H1 (cell line): ENCODE measurements at places on chromosomes 1 and 21.

- DNase-seq = no peak
Measured at GRCh38 chr1:227747948-227748495, 12.8 kb downstream of the SNAP47 start.

GRCh38 chr1:203072002-203072602 lies 13.7 kb downstream of the MYOG start:
- DNase-seq = no peak

DNA sequence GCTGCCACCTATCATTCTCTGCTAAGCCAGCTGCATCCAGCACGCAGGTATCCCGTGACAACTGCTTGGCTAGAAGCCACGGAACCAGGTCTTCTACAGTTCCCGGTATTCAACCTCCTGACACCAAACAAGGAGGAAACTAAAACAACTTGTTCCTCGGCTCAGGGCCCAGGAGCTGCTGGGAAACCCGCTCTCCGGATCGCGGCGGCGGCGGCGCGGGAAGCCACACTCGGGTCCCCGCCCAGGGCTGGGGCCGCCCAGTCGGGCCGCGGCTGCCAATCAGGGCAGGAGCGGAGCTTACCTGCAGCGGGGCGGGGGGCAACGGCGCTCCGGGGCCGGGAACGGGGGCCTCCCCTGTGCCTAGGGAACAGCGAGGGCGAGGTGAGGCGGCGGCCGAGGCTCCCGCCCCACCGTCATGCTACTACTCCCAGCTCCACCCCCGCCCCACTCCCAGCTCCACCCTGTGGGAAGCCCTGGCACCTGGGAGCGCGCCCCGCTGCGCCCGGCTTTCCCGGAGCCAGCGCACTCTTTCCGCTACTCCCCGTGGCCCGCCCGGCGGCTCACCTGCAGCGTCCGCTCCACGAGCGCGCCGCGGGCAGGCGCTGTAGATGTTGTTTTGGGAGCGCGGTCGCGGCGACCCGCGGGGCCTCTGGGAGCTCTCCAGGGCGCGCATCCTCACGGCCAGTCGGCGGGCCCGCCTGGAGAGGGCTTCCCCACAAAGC lies 12.1 kb downstream of the IL24 start:
- DNase-seq = peak; percentile 84

- DNase-seq = no peak
Measured at GRCh38 chr1:33261344-33261743, 5.1 kb downstream of the ZNF362 start.

DNA sequence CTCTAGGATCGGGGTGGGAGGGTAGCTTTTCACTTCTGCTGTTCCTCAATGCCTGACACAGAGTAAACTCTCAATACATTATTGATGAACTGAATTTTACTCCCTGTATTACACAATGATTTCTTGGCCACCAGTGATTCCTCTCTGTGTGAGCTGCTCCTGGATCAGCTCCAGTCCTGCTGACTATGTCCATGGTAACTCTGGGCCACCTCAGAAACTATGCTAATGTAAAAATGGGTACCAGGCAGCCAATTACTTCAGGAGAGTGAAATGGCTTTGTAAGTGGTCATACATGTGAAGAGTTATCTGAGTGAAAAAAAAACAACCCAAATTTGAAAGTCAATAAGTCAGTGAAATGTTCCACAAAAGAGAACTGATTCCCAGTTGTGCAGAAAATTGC lies 311.0 kb downstream of the KCNH1 start:
- DNase-seq = no peak

GRCh38 chr1:202553560-202554038 lies 156.7 kb downstream of the SYT2 start:
- DNase-seq = no peak

DNA sequence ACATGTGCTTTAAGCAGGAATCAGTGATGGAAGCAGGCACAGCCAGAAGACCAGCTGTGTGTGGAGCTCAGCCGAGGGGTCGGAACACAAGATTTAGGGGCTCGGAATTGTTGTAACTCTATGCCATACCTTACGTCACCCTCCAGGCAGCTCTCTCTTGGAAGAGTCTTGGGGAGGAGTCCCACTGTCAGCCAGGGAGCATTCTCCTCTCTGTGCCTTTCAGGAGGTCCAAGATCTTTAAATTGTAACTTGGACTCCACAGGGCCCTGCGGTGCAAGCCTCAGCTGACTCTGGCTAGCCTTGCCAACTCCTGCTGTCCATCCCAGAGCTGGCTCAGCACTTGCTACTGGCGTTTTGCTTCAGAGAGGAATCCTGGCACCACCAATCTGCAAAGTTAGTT lies 26.4 kb upstream of the ROR1 start:
- no peak for DNase-seq

- no peak for DNase-seq
Measured at GRCh38 chr1:65180977-65181376, 33.0 kb downstream of the AK4 start.

- no peak for DNase-seq
Measured at GRCh38 chr1:84089867-84090266, 54.2 kb upstream of the PRKACB start.

- no peak for DNase-seq
Measured at GRCh38 chr21:44994695-44995342, 55.0 kb downstream of the SLX9 start.

GRCh38 chr1:54809496-54810074 lies 8.5 kb upstream of the TTC22 start:
- peak; percentile 14 for DNase-seq

GRCh38 chr1:47574451-47575165 lies 136.8 kb downstream of the FOXD2 start:
- DNase-seq = no peak

DNA sequence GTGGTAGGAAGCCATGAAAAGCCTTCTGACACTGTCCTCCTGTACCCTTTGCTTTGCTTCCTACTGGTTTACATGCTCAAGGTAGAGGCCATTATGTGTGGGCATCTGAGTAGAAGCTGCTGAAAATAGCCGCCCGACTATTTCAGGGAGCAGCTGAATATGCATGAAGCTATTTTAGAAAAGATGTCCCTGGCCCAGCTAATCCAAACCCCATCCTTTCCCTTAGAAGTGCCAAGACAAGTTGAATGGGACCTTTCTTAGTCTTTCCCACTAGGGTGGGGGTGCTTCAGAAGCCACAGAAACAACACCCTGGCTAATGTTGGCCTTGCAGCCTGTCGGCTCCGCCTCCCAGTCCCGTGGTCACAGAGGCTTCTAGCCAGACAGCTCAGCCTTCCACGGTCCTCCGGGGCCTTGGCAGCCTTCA lies 205.1 kb upstream of the EDN2 start:
- no peak for DNase-seq

- no peak for DNase-seq
Measured at GRCh38 chr1:192951691-192952460, 107.3 kb downstream of the UCHL5 start.

- no peak for DNase-seq
Measured at GRCh38 chr1:230629511-230629910, 12.8 kb upstream of the COG2 start.

- DNase-seq = no peak
Measured at GRCh38 chr1:156760092-156760795, 7.1 kb upstream of the PRCC start.

GRCh38 chr1:41560496-41560895 lies 76.0 kb upstream of the EDN2 start:
- DNase-seq = no peak

GRCh38 chr1:53627031-53627430 lies 111.9 kb downstream of the GLIS1 start:
- DNase-seq = no peak

GRCh38 chr1:223771814-223772770 lies 59.8 kb downstream of the CAPN2 start:
- DNase-seq = no peak

DNA sequence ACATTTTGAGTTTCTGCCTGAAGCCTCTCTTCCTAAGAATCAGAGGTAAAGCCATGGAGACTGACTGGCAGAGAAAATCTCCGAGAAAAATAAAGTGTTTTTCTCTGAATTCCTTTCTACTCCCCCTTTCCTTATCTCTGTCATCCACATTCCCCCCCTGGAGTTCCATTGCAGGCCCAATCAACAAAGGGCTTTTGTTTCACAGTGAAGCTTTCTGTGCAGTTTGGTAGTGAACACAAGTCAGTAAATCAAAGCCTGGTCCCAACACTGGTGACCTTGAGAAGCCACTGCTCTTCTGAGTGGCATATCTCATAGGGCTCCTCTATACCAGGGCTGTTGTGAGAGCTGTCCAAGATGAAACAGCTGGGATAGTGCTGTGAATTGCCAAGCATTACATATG lies 228.4 kb downstream of the SEC16B start:
- DNase-seq = no peak

DNA sequence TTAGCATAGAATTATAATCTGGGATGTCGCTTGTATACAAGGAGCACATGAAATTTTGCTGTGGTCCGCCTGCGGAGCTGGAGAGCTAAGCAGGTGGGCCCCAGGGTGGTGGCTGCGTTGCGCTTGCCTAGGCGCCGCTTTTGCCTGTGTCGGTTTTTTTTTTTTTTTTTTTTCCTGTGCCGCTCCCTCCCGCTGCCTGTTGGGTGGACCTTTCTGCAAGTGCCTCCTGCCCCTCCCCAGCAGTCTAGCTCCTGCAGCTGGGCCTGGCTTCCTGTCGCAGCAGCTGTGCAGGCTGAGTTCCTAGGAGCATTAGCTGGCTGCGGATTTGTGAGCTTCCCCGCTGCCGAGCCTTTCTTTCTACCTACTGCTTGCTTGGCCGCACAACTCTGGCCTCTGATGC lies 20.6 kb downstream of the PYHIN1 start:
- no peak for DNase-seq

DNA sequence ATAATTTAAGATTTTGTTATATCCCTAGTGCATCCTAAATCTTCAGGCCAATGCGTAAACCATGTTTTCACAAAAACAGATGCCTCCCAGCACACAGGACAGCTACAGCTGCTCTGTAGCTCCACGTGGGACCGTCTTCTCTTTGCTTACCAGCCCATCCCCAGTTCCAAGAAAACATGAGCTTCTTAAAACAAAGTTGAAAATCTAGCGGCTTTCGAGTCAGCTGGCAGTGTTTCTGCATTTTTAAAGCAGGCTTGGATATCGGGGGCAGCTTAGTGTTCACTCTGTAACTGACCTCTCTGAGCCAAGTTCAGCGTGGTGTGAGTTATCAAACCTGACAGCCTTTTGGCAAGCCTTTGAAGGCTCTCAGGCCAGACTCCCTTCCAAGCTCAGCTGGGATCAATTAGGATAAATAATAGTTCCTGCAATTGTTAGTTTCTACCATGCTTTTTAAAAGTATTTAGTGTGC lies 881.5 kb downstream of the LTN1 start:
- DNase-seq = no peak

GRCh38 chr1:115277276-115277675 lies 60.8 kb downstream of the NGF start:
- no peak for DNase-seq

DNA sequence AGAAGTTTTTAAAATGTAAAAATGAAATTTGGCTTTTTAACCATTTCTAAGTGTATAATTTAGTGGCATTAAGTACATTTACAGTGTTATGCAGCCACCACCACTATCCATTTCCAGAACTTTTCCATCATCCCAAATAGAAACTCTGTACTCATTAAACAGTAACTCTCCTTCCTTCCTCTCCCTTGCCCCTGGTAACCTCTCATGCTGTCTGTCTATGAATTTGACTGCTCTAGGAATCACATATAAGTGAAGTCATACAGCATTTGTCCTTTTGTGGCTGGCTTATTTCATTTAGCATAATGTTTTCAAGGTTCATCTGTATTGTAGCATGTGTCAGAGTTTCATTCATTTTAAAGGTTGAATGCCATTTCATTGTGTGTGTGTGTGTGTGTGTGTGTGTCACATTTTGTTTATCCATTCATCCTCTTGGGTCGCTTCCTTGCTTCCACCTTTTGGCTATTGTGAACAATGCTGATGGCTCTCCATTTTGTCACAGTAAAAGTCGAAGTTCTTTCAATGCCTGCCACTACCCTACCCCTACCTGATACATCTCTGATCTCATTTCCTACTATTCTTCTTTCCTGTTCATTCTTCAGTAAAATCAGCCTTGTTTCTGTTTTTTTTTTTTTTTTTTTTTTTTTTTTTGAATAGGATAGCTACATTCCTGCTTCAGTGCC lies 45.3 kb downstream of the F3 start:
- DNase-seq = no peak

GRCh38 chr1:215970406-215970805 lies 403.3 kb downstream of the KCTD3 start:
- DNase-seq = no peak

DNA sequence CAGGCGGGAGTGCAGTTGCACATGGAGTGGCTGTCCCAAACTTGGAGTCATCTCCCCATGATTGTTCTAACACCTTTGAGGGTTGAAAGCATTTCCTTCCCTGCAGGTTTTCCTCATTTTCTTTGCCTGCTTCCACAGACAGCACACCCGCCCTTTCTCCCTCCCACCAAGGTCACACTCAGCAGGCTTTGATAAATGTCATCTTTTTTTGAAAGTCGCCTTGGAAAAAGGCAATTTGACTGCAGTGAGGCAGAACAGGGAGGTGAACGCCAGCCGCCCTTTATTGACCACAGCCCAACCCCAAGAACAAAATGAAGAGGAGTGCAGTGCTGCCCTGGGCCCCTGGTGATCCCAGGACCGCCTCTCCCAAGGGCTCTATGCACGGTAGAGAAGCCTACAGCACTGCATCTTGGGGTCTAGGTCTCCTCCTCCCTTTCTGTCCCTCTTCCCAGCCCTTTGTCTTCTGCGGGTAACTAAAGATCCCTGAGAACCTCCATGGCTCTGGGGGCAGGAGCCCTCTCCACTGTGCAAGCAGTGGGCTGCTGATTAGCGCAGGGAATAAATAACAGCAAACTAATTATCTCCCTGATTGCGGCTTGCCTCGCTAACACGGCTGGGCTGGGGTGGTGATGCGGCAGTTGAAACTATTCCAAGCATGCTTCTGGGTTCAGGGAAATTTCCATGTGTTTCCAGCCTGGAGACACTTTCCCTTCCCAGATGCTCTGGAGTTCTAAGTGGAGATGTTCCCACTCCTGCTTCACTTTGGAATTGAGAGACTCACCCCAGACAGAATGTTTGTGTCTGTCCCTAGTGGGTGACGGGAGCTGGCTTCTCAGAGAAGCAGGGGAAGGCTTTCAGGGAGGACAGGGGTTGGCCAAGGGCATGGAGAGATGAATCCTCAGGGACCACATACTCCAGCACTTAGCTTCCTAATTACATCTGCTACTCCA lies 11.8 kb upstream of the AMIGO1 start:
- no peak for DNase-seq

DNA sequence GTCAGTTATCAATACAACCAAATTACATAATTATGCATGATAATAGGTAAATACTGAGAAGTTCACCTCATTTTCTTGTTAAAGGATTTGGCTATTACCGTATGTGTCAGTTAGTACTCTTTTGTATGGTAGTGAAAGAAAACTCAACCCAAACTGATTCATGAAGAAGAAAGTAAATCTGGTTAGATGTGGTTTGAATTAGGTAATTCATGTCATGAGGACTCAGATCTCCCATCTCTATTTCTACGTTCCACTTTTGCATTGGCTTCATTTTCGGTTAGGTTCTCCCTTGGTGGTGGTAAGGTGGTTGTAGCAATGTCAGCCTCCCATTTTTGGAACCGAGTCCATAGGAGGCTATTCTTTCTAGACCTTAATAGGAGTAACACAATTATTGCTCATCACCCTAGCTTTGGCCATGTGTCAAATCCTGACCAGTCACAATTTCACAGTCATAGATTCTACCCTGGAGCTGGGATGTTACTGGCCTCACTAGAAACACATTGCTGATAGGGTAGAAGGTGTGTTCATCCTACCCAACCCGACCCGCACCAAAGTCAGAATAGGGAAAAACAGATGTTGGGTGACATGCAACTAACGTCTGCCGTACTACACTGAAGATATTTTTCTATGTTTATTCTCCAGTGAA lies 97.6 kb downstream of the OSBPL9 start:
- no peak for DNase-seq
